AG04450 (cell line): ENCODE measurements at places on chromosomes 4 and X.

DNA sequence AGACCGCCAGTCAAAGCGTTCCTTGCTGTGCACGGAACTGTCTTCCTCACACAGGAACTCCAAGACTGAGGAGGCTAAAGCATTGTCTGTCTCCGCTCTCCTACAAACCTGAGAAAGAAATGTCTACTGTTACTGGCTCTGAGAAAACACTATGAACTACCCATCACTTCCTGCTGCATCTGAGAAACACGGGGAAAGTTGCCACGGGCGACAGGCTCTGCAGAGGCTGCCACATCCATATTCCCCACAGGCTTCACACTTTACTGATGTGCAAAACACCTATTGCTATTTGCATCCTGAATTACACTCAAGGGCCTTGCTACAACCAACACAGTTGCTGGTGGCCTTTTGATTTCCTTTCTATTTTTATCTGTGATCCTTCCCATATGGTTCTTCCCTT is 59.0 kb downstream of the AFAP1 start:
- DNase-seq, result no peak

DNA sequence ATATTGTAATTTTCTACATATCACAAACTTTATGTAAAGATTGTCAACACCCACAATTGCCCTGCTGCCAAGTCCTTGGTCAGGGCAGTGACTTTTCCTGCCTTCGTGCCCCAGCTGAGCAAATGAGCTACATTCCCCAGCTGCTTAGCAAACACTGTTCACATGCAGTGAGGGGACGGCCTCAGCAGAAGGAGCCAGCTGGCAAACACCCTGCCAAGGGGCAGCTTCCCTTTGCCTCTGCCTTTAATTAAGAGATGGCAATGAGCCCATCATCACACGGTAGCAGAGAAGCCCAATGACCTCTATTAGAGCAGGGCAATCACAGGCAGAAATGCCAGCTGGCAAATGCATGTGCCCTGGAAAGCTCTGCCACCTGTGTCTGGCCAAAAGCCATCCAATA is 253.4 kb downstream of the EPHA5 start:
- DNase-seq, result no peak

- DNase-seq, result peak; percentile 71
These were observed 301.9 kb upstream of the ARSJ start for GRCh38 chr4:114281164-114281960.

DNA sequence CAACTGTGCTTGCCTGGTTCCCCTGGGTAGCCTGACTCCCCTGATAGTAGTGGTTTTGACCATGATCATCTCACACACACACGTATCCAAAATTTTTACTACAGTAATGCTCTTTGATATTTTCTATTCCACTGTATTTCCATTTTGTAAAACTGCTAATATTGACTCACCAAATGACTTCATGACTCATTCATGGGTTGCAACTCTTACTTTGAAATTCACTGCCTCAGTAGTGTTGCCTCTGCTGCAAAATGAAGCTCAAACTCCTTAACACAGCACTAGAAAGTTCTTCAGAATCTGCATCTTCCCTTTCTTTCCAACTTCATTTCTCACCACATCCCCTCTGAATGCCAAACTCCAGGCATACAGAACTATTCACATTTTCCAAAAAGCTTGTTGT is 20.3 kb downstream of the QRFPR start:
- DNase-seq, result no peak

DNA sequence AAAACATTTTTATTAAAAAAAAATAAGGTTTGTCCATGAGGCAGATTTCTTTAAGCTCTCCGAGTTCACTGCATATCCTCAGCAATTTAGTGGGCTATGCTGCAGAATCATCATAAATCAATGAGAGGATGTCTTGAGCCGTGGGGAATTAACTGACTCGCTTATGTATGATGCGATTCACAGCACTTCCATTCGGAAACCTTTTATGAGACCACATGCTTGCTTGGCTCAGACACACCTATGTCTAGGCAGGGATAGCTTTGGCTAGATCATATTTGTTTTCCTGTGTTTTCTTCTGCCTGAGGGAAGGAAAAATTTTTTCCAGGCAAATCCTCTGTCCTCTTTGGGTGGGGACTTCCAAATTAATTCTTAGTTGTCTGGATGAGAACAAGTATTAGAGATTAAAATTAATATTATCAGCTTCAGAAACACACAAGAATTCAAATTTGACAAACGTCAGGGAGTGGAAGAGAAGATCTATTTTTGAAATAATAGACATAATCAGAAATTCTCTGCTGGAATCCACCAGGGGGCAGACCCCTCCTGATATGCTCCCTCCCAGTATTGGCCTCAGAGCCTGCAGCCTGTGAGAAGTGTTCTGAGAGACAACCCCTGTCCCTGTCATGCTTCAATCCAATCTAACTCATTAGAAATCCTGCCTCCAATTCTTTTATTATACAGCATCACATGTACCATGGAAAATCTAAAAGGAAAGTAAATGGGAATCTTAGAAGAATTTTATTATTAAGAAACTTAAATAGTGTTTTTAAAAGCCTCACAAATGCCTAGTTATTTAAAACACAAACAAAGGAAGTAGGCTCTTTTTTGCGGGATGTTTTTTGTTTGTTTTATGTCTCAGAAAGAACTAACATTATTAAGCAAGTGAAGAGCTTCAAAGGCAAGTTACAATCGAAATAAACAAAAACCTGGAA is 345.1 kb upstream of the TACR3 start:
- no peak for DNase-seq

DNA sequence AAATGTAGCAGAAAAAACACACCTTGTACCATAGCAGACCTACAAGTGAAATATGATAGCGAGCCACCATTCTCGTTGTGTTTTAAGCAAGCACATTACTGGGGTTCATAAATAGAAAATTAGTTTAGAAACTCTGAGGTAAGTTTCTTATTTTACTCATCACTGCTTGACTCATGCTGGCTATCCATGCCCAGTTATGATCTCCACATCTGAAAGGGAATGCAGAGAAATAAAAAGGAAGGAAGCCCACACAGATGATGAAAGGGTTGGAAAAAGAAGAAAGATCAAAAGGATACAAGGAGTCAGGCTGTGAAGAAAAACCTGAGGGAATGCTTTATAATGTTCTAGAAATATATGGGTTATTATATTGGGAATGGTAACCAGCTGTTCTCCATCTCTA is 54.5 kb downstream of the CAMK2D start:
- no peak for DNase-seq

- DNase-seq, result peak; percentile 87
These were observed 4.5 kb downstream of the G6PD start for GRCh38 chrX:154541896-154542722.

GRCh38 chr4:173195109-173195508 is 26.5 kb downstream of the GALNT7 start:
- no peak for DNase-seq

DNA sequence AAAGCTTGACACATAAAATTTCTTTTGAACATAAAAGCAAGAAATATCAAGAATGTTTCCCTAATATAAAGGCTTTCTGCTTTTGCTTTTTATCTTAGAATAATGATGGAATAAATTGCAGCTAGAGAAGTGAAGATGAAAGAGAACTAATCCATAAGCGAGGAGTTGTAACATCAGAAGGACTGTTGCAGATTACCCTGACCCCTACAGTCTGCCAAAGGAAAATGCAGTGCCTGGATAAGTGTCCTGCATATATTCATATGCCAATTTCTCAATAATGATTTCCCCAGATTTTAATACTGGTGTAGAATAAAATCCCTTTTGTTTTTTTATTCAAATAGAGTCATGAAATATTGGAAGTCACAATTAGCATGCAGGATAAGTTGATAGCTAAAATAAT is 115.9 kb downstream of the MAGEC2 start:
- no peak for DNase-seq

GRCh38 chr4:127174616-127175015 is 458.1 kb upstream of the INTU start:
- no peak for DNase-seq

DNA sequence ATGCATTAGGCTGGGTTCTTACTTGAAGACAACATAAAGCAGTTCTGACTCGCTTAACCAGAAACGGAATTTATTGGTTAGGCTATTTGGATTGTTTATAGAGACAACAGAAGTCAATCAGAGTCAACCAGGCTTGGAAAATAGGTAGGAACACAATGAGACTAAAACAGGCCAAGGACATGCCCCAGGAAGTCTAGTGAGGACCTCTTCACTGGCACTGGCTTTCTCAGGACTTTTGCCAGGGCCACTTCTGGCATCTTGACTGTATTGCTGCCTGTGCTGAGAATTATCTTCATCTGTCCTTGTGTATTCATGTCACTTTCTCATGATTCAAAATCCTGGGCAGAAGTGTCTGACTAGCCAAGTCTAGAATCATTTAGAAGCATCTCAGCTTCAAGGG is 19.6 kb downstream of the PGAM4 start:
- no peak for DNase-seq

GRCh38 chr4:177726111-177726510 is 283.9 kb upstream of the AGA start:
- no peak for DNase-seq

DNA sequence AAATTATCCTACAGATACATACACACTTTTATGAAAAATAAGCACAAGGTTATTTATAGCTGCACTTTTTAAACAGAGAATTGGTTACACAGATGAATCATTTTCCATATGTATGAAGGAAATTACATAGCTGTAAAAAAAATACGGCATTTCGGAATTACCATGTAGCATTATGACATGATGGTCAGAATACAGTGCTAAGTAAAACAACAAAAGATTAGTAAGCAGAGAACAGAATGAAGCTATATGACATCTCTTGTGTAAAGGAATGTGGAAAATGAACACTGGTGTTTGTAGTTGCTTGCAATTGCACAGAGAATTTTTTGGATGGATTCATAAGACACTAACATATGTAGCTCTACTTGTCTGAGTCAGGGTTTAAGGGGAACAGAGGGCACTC is 1222.0 kb upstream of the PRKX start:
- DNase-seq, result no peak

- no peak for DNase-seq
These were observed 78.7 kb downstream of the GALNT7 start for GRCh38 chr4:173247321-173247720.
